Osteoblast (primary cell): ENCODE measurements at places on chromosomes 6 and 20. TPM values are rescaled to one million over a fixed set of nuclear protein-coding genes. Genes with fewer than 3 reads are reported as not detected.

- peaks cover 43% of the 10 kb centered on the region for H3K4me1 ChIP-seq
- H3K36me3 ChIP-seq: peaks cover 5% of the 10 kb centered on the region
- no peaks in the 10 kb centered on the region for H3K27me3 ChIP-seq
- DNase-seq: peak; percentile 77
- H3K4me3 ChIP-seq: no peak overlapping the region
- peak overlapping the region; percentile 80 for H3K27ac ChIP-seq
Measured at GRCh38 chr20:47336129-47336754, 20.3 kb downstream of the ZMYND8 start.

- H3K27ac ChIP-seq: no peak overlapping the region
- DNase-seq: no peak
- H3K27me3 ChIP-seq: peaks cover 21% of the 10 kb centered on the region
- no peaks in the 10 kb centered on the region for H3K4me1 ChIP-seq
Measured at GRCh38 chr6:157723376-157723775, 99.7 kb upstream of the SNX9 start.

GRCh38 chr6:88493717-88494116, 327.6 kb upstream of the CNR1 start:
- H3K4me1 ChIP-seq: no peaks in the 10 kb centered on the region
- no peaks in the 10 kb centered on the region for H3K36me3 ChIP-seq
- H3K4me3 ChIP-seq: no peak overlapping the region
- no peak overlapping the region for H3K27ac ChIP-seq
- no peak for DNase-seq
- no peaks in the 10 kb centered on the region for H3K27me3 ChIP-seq

DNA sequence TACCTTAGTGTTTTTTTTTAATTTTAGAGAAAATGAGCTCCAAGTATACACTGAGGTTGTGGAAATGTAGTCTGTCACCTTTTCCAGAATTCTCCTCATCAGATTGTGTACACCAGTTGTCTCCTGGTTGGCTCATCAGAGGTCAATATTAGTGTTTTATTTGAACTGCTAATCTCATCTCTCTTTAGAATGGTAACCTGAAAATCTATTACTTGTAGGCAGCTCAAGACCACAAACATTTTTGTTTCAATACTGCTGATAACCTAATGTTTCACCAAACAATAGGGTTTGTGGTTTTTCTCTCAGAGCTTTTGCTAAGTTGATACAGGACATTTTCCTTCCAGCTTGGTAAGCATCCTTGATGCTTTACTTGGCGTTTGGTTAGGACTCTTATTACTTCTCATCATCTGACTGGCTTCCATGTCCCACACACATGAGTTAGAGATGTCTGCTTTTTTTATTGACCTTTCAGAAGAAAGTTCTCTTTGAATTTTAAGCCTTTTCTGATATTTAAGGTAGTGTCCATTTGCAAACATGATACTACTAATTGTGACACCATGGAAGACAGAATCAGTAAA, 15.1 kb downstream of the ADGRG6 start:
- H3K27me3 ChIP-seq: no peaks in the 10 kb centered on the region
- DNase-seq: no peak
- H3K36me3 ChIP-seq: no peaks in the 10 kb centered on the region
- H3K27ac ChIP-seq: no peak overlapping the region
- H3K4me3 ChIP-seq: no peak overlapping the region

DNA sequence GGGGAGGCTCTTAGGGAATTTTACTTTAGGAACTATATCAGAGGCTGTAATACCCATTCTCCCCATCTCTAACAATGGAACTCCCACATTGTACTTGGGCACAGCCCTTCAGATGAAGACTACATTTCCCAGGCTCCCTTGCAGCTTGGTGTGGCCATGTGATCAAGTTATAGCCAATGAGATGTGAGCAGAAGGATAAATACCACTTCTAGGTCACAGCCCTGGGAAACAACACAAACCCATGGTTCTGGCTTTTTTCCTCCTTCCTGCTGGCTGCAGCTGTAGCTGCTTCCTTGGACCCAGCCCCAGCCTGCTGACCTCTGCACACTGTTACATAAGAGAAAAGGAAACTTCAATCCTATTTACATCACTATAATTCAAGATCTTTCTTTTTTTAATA, 445.9 kb upstream of the JARID2 start:
- no peaks in the 10 kb centered on the region for H3K27me3 ChIP-seq
- no peaks in the 10 kb centered on the region for H3K36me3 ChIP-seq
- H3K4me1 ChIP-seq: no peaks in the 10 kb centered on the region
- no peak overlapping the region for H3K4me3 ChIP-seq

DNA sequence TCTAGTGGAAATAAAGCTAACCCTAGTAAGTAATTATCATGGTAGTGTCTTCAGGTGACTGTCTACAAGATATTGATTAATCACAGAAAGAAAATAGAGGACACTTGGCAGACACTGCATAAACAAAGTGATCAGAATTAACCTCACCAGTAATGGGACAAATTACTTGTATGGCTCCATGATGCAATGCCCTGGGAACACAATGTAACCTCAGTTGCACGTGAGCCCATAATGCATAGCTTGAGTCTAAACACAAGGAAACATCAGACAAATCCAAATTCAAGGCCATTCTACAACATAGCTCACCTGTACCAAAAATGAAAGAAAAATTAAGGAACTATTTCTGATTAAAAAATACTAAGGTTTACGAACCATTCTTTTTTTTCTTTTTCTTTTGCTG, 92.4 kb upstream of the SSTR4 start:
- no peaks in the 10 kb centered on the region for H3K36me3 ChIP-seq
- no peak overlapping the region for H3K27ac ChIP-seq
- no peak overlapping the region for H3K4me3 ChIP-seq
- H3K27me3 ChIP-seq: peaks cover 3% of the 10 kb centered on the region

DNA sequence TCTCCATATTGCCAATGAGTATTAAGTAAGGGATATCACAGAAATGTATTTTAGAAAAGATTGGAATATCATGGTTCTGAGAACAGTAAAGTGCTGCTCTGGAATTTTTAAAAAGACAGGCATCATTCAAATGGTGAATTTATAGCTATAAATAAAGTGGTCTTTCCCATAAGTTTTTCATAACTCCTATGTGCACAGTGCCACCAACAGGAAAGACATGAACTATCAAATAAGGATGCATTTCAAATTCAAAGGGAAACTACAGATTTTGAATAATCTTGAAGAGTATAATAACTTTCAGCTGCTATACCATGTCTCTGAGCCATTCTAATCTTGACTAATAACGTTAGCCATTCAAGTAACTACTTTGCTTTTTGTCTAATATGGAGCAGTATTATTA, 456.8 kb upstream of the GJE1 start:
- H3K27ac ChIP-seq: no peak overlapping the region
- H3K27me3 ChIP-seq: no peaks in the 10 kb centered on the region
- no peaks in the 10 kb centered on the region for H3K36me3 ChIP-seq
- H3K4me3 ChIP-seq: no peak overlapping the region
- H3K4me1 ChIP-seq: no peaks in the 10 kb centered on the region

DNA sequence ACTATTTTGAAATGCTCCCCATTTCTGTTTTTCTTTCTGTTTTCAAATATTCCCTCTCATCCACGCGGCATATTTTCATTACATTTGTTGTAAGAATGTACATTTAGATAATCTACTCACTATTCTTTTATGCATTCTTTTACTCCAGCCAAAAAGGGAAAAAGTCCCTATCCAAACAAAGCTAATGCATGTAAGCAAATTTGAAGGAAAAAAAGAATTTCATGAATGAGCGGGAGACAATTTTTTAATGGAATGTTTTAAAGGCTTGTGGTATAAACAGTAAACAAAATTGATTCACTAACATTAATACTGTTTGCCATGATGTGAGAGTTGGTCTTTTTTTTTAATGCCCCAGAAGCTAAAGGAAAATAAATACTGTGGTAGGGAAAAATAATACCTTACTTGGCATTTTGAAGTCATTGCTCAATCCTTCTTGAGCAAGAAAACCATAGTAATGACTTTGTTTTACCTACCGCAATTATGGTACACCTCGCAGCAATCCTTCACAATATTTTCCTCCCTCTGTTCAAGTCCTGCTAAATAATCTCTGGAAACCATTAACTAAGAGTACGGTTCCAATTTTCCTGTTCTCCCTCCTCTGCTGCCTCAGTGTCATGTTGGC, 79.0 kb downstream of the BACH2 start:
- DNase-seq: peak; percentile 38
- H3K36me3 ChIP-seq: no peaks in the 10 kb centered on the region
- H3K4me1 ChIP-seq: peaks cover 42% of the 10 kb centered on the region
- no peaks in the 10 kb centered on the region for H3K27me3 ChIP-seq

DNA sequence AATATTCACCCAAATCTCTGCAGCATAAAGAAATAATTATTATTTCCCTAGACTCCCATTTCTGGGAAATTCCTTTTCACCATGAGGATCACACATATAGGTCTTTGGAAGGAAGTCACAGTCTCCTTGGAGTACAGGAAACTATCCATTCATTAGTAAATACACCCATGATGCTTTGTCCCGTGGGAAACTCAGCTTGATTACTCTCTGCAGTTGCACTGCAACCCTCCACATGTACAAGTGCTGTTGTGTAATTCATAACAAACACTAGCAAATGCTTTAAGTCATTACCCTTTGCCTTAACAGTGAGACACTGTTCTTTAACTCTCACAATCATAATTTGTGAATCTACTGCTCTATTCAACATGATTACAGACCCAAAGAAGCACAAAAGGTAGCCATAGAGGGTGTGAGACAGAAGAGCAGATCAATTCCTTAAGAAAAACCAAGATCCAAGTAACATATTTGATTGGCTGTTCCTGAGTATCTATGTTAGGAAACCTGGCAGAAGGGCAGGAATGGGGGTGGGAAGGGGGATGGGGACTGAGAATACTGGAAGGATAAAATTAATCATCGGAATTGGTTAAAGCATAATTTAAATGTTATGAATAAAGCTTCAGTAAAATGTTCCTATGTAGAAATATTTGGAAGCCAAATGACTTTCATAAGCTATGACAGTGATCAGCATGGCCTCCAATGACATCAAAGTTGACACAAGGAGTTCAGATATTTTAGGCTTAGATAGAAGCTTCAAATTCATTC, 268.0 kb downstream of the HACE1 start:
- no peaks in the 10 kb centered on the region for H3K27me3 ChIP-seq
- H3K27ac ChIP-seq: no peak overlapping the region
- no peak overlapping the region for H3K4me3 ChIP-seq
- DNase-seq: peak; percentile 42

DNA sequence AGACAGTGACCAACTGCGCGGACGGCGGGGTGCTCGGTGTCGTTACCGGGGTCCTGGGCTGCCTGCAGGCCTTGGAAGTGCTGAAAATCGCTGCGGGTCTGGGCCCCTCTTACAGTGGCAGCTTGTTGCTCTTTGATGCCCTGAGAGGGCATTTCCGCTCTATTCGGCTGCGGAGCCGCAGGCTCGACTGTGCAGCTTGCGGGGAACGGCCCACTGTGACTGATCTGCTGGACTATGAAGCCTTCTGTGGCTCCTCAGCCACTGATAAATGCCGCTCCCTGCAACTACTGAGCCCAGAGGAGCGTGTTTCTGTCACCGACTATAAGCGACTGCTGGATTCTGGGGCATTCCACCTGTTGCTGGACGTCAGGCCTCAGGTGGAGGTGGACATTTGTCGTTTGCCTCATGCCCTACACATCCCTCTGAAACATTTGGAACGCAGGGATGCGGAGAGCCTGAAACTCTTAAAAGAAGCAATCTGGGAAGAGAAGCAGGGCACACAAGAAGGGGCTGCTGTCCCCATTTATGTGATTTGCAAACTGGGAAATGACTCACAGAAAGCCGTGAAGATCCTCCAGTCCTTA, 1.0 kb downstream of the MOCS3 start:
- H3K27ac ChIP-seq: peak overlapping the region; percentile 98
- peak overlapping the region; percentile 94 for H3K4me3 ChIP-seq
- H3K36me3 ChIP-seq: peaks cover 17% of the 10 kb centered on the region
- peaks cover 23% of the 10 kb centered on the region for H3K4me1 ChIP-seq
- no peak for DNase-seq
- no peaks in the 10 kb centered on the region for H3K27me3 ChIP-seq

DNA sequence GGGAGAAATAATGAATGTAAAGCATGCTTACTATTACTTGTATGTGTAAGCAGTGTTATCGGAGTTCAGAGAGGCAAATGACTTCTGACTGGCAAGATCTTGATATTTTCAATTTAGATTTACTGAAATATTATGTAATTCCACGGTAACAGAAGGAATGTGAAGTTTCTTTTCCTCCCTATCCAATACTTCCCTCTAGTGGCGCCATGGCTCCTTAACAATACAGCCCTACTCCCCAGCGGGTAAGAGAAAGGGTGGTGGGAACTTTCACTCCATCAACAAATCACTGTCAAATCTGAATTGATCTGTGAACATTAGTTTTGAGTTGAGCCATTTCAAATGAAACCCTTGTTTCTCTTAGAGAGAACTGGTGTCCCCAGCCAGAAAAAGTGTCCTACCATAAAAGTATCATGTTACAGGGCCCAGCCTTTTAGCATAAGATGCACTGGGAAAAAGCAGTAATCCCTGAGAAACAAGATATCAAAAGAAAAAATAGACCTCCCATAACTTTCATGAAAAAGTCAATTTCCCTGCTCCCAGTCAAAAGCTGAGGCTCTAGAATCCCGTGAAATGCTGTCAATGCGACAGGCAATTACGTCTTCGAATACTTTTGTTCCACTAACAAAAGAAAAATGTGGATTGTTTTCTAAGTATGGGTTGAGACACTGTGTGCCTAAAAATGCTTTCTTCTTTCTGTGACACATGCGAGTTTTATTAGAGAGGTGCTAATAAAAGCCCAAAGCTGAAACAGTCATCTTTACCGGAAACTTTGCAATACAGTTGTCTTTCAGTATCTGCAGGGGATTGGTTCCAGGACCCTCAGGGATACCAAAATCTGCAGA, 12.9 kb downstream of the COX7A2 start:
- no peaks in the 10 kb centered on the region for H3K4me1 ChIP-seq
- DNase-seq: peak; percentile 84
- H3K27ac ChIP-seq: no peak overlapping the region
- H3K27me3 ChIP-seq: no peaks in the 10 kb centered on the region

GRCh38 chr6:169499848-169500247, 202.0 kb downstream of the WDR27 start:
- no peaks in the 10 kb centered on the region for H3K36me3 ChIP-seq
- no peak overlapping the region for H3K27ac ChIP-seq
- no peaks in the 10 kb centered on the region for H3K27me3 ChIP-seq
- no peak overlapping the region for H3K4me3 ChIP-seq
- no peak for DNase-seq
- peaks cover 12% of the 10 kb centered on the region for H3K4me1 ChIP-seq

- DNase-seq: no peak
- H3K27ac ChIP-seq: no peak overlapping the region
- H3K4me3 ChIP-seq: no peak overlapping the region
- H3K27me3 ChIP-seq: no peaks in the 10 kb centered on the region
- no peaks in the 10 kb centered on the region for H3K36me3 ChIP-seq
- peaks cover 7% of the 10 kb centered on the region for H3K4me1 ChIP-seq
Measured at GRCh38 chr6:129844118-129844891, 16.8 kb downstream of the TMEM244 start.

The KIF3B gene
- total RNA-seq: 37.4 and 39.4 TPM in 2 replicates

The EYS gene
- total RNA-seq: under 0.01 TPM in 2 replicates

The SNAP25 gene
- total RNA-seq: 1.8 TPM in 2 replicates

The TAAR1 gene
- not detected in 2 replicates for total RNA-seq
